ENCODE measurements at places on chromosomes 6 and 20. TPM values are rescaled to one million over a fixed set of nuclear protein-coding genes. Genes with fewer than 3 reads are reported as not detected.

NHLRC1 gene
- total RNA-seq = 1.6 TPM

GRCh38 chr6:30060606-30061091 lies 416 bp upstream of the POLR1H start:
- peak; percentile 34 for DNase-seq

GRCh38 chr6:146546443-146547043 lies 2.9 kb downstream of the RAB32 start:
- DNase-seq = no peak

DNA sequence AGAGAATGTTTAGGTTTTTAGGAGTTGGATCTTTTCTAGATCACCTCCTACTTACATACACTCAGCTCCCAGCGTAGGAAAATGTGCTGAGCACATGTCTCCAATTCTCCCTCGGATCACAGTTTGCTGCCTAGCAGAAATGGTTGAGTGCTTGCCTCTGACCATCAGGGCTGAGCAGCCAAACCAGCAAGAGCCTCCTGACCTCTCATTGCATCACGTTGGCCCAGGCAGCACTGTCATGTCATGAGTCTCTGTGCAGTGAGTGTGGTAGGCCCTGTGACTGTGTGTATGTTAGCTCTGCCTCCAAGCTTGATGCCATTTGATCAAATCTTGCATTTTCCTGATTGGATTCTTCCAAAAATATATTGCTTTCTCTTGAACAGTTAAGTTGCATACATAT lies 112.0 kb downstream of the LRRC1 start:
- no peak for DNase-seq

DNA sequence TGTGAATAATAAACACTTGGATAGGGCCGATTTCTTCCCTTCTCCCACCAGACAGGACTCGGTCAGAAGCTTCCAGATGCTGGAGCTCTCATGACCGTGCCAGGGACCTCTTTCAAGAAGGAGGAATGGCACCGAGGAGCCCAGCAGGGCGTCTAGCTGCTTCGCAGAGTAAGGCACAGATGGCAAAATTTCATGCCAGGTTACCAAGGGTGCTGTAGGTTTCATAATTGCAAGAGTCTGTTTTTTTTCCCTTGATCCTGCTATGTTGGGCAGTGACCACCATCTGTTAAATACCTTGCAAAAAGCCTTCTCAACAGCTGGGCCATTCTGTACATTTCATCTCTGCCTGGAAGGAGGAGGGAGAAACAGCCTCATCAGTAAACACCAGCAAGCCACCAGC lies 111.8 kb downstream of the EDN3 start:
- DNase-seq = no peak

FOXA2 gene
- not detected for total RNA-seq

SLC12A5 gene
- total RNA-seq = 2.6 TPM

SALL4 gene
- total RNA-seq = 0.13 TPM

DNA sequence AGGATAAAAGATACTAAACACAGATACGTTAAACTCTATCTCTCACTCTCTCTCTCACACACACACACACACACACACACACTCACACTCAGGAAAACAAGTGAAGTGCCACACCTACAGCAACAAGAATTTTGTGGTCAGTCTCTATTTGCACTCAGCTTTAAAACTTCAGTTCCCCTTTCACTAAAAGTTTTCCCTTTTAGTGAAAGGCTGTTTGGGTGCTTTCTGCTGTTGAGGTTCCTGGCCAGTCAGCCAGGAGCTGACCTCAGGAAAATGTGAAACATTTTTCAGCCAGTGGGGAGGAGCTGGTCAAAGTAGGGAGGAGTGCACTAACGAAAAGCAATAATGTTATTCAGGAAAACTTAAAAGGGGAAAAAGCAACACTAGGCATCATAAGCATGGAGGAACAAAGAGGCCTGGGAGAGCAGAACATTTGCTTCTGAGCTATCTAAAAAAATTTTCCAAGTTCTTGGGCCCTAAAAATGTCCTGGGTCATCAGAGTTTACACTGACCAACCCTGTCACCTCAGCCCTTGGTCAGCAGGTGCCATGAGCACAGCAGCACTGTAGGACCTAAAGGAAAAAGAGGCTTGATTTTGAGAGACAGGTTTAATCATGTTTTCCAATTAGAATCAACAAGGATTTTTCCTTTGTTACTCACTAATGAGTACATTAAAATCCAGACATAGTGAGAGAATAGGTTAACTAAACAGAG lies 30.7 kb upstream of the NT5E start:
- no peak for DNase-seq

- DNase-seq = no peak
These were observed 150.4 kb downstream of the RNGTT start for GRCh38 chr6:88813045-88813444.

DNA sequence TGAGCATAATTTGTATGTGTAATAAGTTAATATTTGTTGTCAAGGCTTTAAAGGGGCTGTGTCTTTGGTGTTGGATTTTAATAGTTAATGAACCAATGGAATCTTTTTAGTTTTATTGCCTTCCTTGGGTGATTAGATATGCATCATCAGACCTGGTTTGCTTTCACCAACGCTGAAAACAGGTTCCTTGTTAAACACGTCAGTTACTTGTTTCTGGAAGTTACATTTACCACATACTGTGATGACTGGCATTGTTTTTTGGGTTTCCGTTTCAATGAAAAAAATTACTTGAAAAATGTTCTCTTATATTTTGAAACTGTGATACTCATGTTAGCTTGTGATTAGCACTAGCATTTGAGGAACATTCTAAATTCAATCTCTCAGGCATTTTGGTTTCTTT lies 58.6 kb upstream of the RNF144B start:
- no peak for DNase-seq

BTN1A1 gene
- total RNA-seq = not detected

Measured in left cardiac atrium (tissue), 4 donors.